ENCODE measurements at places on chromosomes 6 and 20.

DNA sequence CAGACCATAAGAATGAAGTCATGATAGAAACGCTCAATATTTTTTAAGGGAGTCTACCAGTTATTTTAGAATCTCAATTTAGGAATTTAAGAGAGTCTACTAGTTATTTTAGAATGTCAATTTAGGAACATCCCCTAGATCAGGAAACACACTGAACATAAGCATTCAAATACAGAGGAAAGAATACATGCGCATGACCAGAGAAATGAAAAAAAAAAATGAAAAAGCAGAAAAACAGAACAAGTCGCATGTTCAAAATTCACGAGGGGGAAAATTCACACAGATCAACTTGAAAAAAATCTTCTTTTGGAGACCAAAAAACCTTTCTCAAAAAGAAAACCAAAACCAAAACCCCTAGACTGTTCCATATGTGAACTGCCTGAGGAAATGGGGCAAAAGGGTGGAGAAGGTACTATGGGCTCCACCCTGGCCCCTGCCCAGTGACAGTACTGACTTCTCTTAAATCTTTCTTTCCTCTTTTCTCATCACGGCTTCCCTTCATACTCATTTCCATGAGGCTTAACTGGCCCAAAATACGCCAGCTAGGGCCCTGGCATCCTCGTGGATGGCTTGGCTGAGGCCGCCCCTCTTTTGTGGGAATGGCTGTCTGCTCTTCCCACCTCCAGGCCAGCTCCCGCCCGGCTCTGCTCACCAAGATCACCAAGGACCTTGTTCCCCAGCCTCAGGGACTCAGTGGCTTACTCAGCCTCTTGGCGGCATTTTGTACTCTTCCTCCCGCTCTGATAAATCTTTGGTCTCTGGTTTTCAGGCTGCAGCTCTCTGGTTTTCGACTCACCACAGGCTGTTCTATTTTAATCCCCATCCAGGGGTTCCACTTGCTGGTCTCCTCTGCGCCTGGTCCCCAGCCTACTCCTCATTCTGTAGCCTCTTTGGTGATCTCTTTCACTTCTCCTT is 11.2 kb downstream of the ZBTB2 start:
- no peak for DNase-seq

DNA sequence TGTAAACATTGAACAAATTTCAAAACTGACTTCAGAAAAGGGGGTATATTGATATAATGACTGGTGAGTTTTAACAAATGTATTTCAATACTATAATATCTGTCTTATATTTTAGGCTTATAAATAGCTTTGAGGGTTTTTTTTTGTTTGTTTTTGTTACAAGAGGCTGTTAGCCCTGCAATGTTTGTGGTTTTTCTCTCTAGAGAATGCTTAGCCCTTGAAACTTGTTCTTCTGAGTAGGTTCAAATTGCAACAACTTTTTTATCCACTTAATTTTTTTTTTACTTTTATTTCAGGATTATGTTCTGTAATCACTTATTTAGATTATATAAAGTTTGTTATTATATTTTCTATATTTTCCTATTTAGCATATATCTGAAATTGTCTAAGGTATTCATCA is 333.2 kb downstream of the RIMS1 start:
- no peak for DNase-seq

GRCh38 chr6:87710090-87710489 is 8.1 kb upstream of the AKIRIN2 start:
- DNase-seq, result no peak

- DNase-seq, result no peak
These were observed 25.4 kb upstream of the FAM83C start for GRCh38 chr20:35317416-35318210.

- DNase-seq, result no peak
These were observed 182.2 kb upstream of the RREB1 start for GRCh38 chr6:6925391-6926164.

DNA sequence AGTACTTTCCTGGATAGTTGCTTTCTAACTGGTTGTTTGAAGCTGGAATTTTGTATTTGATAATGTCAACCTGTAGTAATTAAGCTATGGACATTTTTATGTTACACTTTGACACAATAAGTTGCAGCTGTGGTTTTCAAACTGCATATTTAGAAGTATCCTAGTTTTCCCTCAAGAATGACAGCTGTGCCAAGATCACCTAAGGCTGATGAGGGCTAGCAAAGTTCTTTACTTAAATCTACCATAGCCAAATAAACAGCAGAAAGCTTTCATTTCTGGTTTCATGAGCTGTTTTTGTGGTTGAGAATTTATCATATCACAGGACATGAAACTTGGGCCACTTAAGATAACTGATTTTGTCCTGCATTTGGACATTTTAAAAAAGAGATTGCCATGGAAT is 30.6 kb downstream of the FAM229B start:
- DNase-seq, result no peak

DNA sequence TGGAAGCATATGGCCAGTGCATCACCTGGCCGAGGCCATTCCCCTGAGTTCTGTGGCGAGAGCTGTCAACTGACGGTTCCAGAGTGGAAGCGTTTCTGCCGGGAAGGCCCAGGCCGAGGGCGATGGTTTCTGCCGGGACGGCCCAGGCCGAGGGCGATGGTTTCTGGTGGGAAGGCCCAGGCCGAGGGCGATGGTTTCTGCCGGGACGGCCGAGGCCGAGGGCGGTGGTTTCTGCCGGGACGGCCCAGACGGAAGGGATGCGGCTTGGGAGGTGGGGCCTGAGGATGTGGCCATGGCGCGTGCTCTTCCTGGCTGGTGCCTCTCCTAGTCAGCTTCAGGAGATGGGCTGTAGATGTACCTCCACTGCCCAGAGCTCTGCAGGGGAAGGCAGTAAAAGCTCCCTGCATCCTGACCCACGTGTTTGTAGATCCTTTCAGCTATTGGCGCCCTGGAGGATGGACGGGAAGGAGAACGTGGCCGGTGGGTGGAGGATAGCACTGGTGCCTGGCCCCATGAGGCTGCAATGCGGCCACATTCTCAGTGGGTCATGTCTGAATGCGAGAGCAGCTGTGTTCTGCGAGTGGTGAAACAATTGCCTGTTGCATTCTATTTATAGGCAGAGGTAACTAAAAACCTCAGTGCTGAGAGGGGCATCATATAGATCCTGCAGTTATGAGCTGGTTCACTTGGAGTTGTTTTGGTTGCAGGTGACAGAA is 12.8 kb downstream of the TPD52L2 start:
- DNase-seq, result no peak

GRCh38 chr20:56827763-56828162 is 198.7 kb downstream of the TFAP2C start:
- no peak for DNase-seq
